Pulmonary artery endothelial cell (primary cell): ENCODE measurements at places on chromosomes 3 and 15. TPM values are rescaled to one million over a fixed set of nuclear protein-coding genes. Genes with fewer than 3 reads are reported as not detected.

GRCh38 chr15:53446376-53446775 is 313.1 kb downstream of the WDR72 start:
- DNase-seq: no peak

- DNase-seq: no peak
These were observed 2.7 kb downstream of the UQCC5 start for GRCh38 chr3:52539010-52539653.

DNA sequence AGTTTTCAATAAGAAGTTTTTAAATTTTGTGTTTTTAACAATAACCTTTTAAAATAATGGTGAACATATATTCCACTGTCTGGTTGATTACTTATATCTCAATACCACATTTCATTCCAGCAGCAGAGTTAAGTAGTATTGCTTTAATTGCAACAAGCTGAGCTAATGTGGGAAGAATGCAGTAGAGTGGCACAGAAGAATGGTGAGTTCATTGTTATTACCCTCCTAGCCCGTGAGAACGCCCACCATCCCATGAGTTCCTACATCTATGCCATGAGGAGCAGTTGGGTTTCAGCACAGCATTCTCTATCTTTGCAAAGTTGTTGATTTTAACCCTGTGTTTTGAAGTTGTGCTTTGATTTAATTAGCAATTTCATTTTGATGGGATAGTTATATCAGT is 17.8 kb upstream of the NR2E3 start:
- no peak for DNase-seq

DNA sequence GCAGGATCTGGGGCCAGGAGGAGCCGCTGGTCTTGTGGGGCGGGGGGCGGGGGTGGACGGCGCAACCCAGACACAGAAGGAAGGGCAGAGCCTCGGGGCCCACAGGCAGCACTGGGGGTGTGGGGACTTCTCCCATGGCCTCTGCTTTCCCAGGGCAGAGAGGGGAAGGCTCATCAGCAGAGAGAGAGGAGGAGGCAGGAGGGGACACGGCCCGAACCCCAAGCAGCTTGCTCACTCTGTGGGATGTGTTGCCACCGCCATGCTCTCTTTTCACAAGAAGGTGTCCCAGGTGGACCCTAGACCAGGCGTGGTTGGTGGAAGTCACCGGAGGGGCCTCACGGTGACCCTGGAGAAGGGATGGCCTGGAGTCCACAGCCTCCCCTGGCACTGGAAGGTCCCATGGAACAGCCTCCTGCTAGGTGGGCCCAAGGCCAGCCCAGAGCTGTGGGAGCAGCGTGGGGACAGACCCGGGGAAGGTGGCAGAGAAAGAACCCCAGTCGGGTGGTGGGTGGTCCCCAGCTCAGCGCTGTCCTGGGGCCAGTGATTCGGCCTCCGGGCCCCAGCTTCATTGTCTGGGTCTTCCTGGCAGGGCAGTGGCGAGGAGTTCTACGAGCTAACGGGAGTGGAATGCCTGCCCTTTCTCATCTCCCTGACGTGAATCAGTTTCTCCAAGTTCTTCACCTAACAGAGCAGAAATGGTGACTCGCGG is 46.8 kb upstream of the PCSK6 start:
- DNase-seq: no peak

GRCh38 chr3:185465471-185465870 is 33.4 kb downstream of the TMEM41A start:
- no peak for DNase-seq

GRCh38 chr3:108394016-108394415 is 97.7 kb downstream of the HHLA2 start:
- no peak for DNase-seq

DNA sequence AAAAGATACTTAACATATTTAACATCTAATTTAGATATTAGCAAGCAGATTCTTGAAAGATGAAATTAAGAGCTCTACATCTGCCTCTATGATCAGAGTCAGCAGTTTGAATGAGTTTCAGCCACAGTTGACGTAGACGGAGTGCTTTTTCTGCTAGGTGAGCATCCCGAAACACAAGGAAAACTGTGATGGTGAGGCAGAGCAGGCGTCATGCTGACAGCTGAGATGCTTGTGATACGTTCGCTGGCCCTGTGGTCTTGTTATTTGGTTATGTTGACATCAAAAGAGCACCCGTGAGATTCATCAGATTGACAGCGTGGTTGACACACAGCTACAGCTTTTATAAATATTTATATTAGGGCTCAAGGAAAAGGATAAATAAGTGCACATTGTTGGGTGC is 19.6 kb upstream of the GOLGA8B start:
- no peak for DNase-seq

- DNase-seq: no peak
These were observed 40.3 kb downstream of the RGMA start for GRCh38 chr15:93048759-93049161.

- no peak for DNase-seq
These were observed 141.8 kb downstream of the EEFSEC start for GRCh38 chr3:128294999-128295468.

DNA sequence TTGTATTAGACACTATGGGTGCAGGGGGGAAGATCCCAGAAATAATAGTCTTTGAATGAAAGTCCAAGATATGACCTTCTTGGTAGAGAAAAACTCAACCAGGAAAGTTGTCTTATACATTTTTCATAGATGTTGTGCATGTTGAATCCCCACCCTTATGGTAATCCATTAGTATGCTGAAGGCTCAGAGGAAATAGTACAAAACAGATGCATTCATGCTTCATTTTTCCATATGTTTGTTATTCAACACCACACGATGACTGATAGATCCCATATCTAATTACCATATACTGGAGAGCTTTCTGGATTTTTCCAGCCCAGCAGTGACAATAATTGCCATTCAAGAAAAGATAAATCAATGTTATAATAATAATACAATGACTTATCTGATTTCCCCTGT is 487.4 kb downstream of the FGF12 start:
- no peak for DNase-seq

GRCh38 chr3:176941689-176942088 is 255.6 kb downstream of the TBL1XR1 start:
- DNase-seq: no peak

The BCHE gene
- total RNA-seq: under 0.01 TPM in 1 of 2 replicates, not detected in the other

The SLC15A2 gene
- 0.07 and 0.28 TPM in 2 replicates for total RNA-seq

The GHSR gene
- not detected in 2 replicates for total RNA-seq

The LACTB gene
- 22.4 and 33.2 TPM in 2 replicates for total RNA-seq
